ENCODE measurements at places on chromosomes 3 and 15. TPM values are rescaled to one million over a fixed set of nuclear protein-coding genes. Genes with fewer than 3 reads are reported as not detected.

The FAM107A gene
- polyA plus RNA-seq: not detected

The STRIT1 gene
- not detected for polyA plus RNA-seq

The GNB5 gene
- 25.3 TPM for polyA plus RNA-seq

The CPLX3 gene
- polyA plus RNA-seq: not detected

The CSPG5 gene
- polyA plus RNA-seq: 0.10 TPM
